ENCODE measurements at places on chromosomes 2 and 18.

DNA sequence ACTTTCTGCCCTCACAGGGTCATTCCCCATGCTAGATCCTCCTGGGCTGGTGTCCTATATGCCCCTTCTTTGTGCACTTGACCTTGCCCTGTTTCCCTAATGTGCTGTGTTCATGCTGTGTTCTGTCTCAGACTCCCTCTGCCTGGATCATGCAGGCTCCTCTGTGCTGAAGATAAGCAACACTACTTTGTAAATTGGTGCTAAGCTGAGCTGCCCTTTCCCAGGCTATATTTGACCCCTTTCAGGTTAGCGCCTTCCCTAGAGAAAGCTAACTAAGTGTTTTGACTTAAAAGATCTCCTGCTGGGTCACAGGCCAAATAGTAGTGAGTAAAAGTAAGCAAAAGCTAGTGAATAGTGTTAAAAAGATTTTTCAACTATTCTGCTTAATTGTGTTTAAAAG is 257.2 kb upstream of the RGPD4 start:
- DNase-seq, result no peak

DNA sequence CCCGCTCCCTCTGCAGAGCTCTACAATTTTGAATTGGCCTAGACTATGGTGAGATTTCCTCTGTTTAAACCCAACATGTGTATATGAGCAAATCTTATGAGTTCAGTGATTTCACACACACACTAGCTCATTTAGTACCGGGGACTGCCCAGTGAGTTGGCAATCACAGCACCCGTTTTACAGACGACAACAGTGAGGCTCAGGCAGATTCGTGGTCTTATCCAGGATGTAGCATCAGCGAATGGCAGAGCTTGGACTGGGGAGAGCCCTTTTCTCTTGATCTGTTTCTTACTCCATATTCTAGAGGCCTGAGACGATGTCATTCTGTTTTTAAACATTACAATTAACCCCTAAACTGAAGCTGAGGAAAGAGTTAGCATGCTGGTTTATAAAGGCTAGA is 419.9 kb downstream of the NBAS start:
- DNase-seq, result no peak

DNA sequence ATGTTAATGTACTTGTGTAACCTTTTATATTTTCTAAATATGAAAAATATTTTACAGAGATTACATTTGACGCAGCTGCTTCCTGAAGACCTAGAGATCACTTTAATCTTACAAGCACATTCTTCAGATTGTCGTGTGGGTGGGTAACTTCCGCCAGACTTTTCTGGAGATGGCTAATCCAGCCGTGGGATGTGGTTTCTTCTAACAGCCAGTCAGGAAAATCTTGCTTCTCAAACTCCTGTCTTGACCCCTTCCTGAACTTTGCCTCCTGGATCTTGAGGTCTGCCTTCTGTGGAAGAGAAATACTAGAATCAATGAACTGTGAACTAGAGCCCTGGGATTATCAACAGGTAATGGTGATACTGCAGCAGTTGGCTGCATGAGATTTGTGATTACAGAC is 401.6 kb upstream of the TNP1 start:
- DNase-seq, result no peak

DNA sequence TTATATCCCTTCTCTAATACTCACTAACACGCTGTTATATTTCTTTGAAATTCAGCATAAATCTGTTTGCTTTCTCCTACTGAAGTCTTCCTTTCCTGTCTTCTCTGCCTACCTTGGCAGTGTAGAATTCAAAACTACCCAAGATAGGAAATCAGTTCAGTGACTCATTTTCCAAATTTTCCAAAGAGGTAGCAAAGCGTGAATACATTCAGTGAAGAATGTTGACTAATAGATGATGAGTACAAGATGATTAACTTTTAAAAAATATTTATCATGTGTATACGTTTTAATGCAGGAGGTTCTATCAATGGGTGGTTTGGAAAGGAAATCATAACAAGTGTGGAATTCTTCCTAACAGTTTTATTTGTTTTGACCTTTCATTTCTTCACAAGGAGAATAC is 201.9 kb upstream of the SLC8A1 start:
- no peak for DNase-seq

DNA sequence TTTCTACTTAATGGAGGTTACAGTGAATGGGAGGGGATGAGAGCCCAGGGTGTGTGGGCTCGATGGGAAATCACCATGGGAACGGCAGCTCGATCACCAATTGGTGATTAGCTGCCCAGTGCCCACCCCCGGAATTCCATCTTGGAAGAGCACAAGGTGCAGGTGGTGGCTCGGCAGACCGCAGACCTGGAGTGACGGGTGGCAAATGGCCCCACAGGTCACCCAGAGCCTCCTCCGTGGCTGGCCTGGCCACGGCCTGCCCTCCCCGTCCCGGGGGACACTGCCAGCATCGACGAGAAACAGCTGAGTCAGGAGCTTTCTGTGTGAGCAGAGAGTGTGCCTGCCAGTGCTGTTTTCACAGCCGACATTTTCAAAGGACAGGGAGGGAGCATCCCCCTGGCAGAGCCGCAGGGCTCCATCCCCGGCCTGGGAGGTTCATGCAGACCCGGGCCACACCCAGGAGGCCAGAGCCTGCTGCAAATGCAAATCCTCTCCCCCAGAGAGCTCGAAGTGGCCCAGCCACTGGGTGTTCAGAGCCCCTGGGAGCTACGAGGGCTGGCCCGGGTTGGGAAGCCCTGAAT is 176.4 kb upstream of the MYT1L start:
- DNase-seq, result no peak

GRCh38 chr2:45211636-45212035 is 202.4 kb upstream of the SIX2 start:
- no peak for DNase-seq

GRCh38 chr18:13716916-13717315 is 9.4 kb downstream of the FAM210A start:
- no peak for DNase-seq

DNA sequence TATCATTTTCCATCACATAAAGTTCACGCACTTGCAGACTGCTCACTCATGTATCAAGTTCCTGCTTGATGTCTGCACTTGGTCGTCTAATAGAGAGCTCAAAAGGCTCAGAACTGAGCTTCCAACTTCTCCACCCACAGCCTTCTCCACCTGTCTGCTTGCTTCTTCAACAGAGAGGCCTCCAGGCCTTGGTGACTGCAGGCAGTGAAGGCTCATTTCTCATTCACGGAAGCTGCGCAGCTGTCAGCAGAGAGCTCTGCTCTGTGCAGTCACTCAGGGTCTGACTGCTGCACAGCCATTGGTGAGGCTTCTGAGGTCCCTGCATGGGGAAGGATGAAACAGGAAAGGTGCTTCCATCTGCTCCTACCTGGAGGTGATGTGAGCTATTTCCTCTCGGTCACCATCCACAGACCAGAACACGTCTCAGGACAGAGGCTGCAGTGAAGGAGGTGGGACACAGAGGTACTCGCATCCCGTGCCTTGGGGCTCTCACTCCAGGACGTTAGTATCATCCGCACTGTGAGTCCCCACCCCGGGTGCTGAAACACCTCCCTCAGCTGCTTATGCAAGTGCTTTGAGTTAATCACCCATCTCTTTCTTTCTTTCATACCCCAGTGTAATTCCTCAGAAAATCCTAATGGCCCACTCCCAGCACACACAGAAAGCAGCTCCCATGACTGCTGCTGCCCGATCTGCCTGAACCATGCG is 126.2 kb downstream of the TMEM18 start:
- DNase-seq, result no peak

GRCh38 chr2:60337142-60337497 is 216.3 kb downstream of the BCL11A start:
- no peak for DNase-seq

- no peak for DNase-seq
Measured at GRCh38 chr2:159399716-159400415, 113.4 kb upstream of the WDSUB1 start.

DNA sequence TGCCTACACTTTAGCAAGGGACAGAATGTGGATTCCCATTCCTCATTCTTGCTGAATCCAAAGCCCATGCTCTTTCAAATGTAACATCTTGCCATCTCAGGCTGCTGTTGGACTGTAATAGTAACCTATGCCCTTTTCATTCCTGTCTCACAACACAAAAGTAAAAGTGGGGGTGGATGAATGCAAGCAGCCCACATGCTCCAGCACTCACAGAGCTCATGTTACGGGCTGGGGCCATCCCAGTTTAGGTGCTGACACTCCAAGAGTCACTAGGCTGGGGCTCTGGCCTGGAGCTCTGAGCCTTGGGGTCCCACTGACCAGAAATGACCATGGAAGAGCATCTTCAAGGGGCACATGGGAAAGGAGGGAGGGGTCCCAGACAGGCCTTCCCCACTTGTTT is 47.6 kb downstream of the CCBE1 start:
- DNase-seq, result no peak

GRCh38 chr2:26605195-26605998 is 35.8 kb downstream of the CIB4 start:
- peak; percentile 6 for DNase-seq

DNA sequence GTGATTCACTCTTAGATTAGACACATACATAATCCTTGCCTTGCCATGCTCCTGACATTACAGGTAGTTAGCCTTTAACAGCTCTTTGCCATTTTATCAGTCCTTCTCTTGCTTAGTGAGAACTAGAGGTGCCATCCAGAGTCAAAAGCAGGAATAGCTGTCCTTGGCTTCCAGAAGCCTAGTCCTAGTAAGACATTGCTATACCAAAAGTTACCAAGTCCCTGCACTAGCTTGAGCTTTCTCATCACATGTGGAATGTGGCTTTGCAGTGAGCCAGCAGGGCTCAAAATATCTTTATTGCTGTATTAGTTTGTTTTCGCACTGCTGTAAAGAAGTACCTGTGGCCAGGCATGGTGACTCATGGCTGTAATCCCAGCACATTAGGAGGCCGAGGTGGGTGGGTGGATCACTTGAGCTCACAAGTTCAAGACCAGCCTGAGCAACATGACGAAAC is 104.7 kb upstream of the NOSTRIN start:
- no peak for DNase-seq

GRCh38 chr2:130767408-130767775 is 12.1 kb downstream of the AMER3 start:
- no peak for DNase-seq

DNA sequence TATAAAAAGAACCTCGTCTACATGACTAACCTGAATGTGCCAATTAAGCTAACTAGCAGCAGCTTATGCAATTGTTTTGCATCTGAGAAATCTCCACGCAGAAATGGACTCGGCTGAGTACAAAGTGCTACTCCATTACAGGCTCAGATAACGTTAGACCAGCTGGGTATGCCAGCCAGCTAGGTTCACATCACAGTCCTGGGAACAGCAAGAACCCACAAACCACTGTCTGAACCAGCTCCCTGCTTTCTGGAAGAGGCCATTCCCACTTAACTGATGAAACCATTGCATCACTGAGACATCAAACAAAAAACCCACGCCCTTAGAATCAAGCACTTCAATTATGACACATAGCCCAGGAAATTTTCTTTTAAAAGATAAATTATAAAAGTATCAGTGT is 202.7 kb downstream of the CYRIA start:
- DNase-seq, result no peak

DNA sequence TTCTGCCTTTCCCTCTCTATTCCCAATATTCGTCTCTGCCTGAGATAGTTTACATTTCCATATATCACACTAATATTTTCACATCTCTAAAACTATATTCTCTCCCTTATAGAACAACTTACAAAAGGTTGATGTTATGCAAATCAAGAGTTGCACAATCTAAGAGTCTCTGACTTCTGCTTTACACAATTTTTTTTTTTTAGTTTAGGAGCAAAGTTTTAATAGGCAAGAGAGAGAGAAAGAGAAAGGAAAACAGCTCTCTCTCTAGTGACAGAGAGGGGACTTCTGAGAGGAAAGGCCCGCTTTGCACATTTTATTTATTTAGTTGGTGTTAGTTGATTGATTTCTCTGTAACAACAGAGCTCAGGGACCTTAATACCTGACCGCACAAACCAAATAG is 380.2 kb downstream of the TXNL1 start:
- DNase-seq, result no peak

DNA sequence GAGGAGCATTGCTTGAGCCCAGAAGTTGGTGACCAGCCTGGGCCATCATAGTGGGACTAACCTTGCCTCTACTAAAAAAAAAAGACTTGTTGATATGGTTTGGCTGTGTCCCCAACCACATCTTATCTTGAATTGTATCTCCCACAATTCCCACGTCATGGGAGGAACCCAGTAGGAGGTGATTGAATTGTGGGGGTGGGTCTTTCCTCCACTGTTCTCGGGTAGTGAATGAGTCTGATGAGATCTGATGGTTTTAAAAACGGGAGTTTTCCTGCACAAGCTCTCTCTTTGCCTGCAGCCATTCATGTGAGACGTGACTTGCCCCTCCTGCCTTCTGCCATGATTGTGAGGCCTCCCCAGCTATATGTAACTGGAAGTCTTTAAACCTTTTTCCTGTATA is 47.0 kb downstream of the PROC start:
- no peak for DNase-seq

GRCh38 chr2:100741880-100742276 is 78.1 kb upstream of the NPAS2 start:
- no peak for DNase-seq

DNA sequence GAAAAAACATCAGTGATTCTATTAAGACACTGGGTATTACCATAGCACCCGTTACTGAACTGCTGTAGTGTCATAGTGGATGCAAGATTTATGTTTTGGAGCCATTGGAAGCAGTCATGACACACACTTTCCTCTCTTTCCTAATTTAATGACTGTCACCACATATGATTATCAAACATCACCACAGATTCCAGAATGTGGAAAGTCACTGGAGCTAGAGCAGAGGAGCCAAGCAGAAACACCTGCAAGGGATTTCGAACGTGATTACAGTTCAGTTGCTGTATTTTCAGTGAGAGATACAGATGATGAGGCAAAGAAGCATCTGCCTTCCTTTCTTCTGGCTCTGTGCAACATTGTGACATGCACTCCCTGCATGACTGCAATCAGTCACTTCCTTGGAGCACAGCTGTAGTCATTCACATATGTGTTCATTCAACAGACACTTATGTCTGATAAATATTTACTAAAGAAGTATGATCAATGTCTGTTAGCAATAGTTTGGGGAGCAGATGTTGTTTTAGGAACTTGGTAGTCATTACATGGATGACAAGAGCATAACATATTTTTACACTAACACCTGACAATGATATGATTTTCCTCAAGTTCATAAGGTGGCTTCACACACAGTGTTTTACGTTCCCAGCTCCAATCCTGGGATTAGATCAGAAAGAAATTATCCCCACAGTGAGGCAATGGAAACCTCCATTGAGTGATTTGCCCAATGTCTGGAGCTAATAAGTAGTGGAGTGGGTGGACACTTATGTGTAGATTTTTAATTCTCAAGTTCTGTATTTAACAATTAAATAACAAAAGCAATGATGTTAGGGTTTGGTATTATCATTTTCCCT is 416.6 kb downstream of the PLCL1 start:
- no peak for DNase-seq

DNA sequence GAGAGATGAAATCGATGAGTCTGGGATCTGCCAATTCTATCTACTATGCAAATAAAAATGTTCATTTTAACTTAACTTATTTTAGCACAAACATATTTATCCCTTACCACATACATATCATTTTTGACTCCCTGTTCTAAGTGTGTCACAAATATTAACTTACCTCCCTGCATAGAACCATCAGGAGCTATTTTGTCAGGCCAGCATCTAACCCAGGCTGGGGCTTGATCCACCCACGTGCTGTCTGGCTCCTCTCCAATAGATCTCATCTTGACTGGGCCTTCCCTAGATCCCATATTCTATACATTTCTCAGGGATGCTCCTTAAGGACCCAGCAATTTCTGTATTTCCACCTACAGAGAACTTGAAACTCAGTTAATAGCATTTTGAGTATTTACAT is 20.9 kb downstream of the NTSR2 start:
- no peak for DNase-seq

GRCh38 chr2:128721096-128721495 is 402.4 kb upstream of the HS6ST1 start:
- no peak for DNase-seq

Measured in effector CD8-positive, alpha-beta T cell (primary cell).